Fibroblast of the aortic adventitia (primary cell): ENCODE measurements at places on chromosomes 5 and 9. TPM values are rescaled to one million over a fixed set of nuclear protein-coding genes. Genes with fewer than 3 reads are reported as not detected.

The SOX30 gene
- 0.09 TPM in 1 of 2 replicates, not detected in the other for total RNA-seq

The ASPN gene
- total RNA-seq = 14.6 and 65.8 TPM in 2 replicates

The RGS7BP gene
- total RNA-seq = 0.72 and 1.1 TPM in 2 replicates

The CNTLN gene
- 25.8 and 27.2 TPM in 2 replicates for total RNA-seq

The MSANTD3 gene
- total RNA-seq = 50.9 and 76.1 TPM in 2 replicates

The IFNA21 gene
- not detected in 2 replicates for total RNA-seq

The WDR31 gene
- 0.33 and 2.4 TPM in 2 replicates for total RNA-seq

The CDC25C gene
- total RNA-seq = 0.16 and 8.9 TPM in 2 replicates

The SH3TC2 gene
- 1.6 and 4.1 TPM in 2 replicates for total RNA-seq

The ERMP1 gene
- 9.0 and 9.4 TPM in 2 replicates for total RNA-seq

The LPAR1 gene
- 39.2 and 265 TPM in 2 replicates for total RNA-seq

The ARHGEF37 gene
- 2.6 and 2.7 TPM in 2 replicates for total RNA-seq

The DMRT3 gene
- total RNA-seq = not detected in 2 replicates

The NUTM2G gene
- not detected in 2 replicates for total RNA-seq

The MYORG gene
- 0.90 and 1.3 TPM in 2 replicates for total RNA-seq

The SLC1A1 gene
- total RNA-seq = 9.6 and 41.7 TPM in 2 replicates

The SLC25A2 gene
- 0.72 TPM in 1 of 2 replicates, not detected in the other for total RNA-seq

The C9orf153 gene
- 0.41 and 0.45 TPM in 2 replicates for total RNA-seq

The IL4 gene
- total RNA-seq = 0.36 TPM in 1 of 2 replicates, not detected in the other

The SH3GL2 gene
- 0.18 TPM in 1 of 2 replicates, not detected in the other for total RNA-seq

The FIBCD1 gene
- 0.27 TPM in 1 of 2 replicates, not detected in the other for total RNA-seq

The SPATA9 gene
- total RNA-seq = 0.54 TPM in 1 of 2 replicates, not detected in the other

The UNC13B gene
- 10.1 and 32.6 TPM in 2 replicates for total RNA-seq

The ATG10 gene
- total RNA-seq = 8.8 and 16.8 TPM in 2 replicates

The NR6A1 gene
- total RNA-seq = 1.2 TPM in 1 of 2 replicates, not detected in the other

The C1QTNF2 gene
- total RNA-seq = 0.57 and 2.0 TPM in 2 replicates

The ENTREP1 gene
- total RNA-seq = 0.18 and 0.41 TPM in 2 replicates

The IARS1 gene
- total RNA-seq = 428 and 482 TPM in 2 replicates

The HBEGF gene
- 0.41 and 0.90 TPM in 2 replicates for total RNA-seq

The HTR1A gene
- not detected in 2 replicates for total RNA-seq
